ENCODE measurements at places on chromosomes 11 and 22.

DNA sequence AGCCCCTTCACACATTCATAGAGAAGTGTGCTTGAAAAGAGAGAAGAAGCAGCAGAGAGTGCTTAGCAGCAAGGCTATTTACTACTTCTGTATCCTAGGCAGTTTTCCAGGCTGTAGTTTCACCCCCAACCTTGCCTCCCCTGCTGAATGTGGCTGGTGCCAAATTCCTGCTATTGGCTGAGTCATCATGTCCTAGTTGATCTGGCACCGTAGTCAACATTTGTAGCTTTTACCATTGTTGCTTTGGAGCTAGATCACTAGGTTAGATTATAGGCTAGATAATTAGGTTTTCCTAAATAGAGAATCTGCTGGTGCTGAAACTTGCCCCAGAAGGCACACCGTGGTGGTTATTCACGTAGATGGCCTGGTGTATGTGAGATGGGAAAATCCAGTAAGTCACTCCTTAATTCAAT is 32.7 kb downstream of the ARHGAP42 start:
- no peak for DNase-seq

DNA sequence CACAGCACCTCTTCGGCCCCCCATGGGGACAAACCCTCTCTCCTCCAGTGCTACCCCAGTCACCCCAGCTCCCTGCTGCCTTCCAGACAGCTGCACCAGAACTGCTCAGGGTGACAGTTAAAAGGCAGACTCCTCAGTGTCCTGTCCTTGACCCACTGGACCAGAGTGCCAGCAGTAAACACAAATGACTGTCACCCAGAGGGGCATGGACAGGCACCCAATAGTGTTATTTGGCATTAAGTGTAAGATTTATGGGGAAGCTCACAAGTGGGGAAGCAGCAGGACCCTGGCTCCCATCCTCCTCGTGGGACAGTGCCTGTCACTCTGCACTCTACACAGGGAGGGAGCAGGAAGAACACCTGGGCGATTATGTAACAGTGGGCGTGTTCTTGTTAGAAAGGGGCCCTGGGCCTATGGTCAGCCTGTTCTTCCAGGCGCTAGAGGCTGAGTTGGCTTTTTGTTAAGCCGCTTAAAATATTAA is 5.0 kb downstream of the RPS19BP1 start:
- DNase-seq = no peak

- no peak for DNase-seq
Observed at GRCh38 chr22:24989541-24989951, 37.0 kb downstream of the KIAA1671 start.

GRCh38 chr11:129045150-129045549 is 102.5 kb upstream of the TP53AIP1 start:
- no peak for DNase-seq

DNA sequence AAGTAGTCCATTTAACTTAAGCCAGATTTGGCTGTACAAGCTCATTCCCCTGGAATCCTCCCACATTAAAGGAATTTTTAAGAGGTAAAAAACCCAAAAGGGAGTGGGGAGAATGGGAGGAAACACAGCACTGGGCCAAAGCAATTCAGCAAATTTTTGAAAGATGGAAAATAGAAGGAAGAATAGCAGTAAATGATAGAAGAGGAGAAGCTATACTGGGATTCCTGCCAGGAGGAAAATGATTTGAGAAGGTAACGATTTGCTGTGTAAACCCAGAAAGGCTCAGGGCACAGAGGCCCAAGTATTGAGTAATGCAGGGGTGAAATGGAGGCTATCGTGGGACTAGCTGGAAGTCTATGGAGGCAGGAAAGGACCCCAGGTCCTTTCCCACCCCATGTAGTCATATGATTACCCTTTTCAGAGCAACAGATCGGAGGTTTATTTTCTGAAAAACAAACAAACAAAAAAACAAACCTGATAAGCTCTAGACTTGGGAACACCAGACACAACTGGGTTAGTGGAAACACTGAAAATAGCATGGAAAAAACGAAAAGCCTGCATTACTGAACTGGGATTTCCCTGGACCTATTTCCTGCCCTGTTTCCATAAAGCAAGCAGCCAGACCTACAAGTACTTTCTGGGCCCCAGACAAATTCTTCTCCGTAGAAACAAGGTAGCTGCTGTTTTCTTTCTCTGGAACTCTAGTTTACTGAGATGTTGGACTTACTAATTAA is 140.0 kb downstream of the SWAP70 start:
- no peak for DNase-seq

GRCh38 chr11:5938603-5938965 is 3.5 kb upstream of the OR56A3 start:
- DNase-seq = no peak

- no peak for DNase-seq
Observed at GRCh38 chr22:39422721-39423120, 23.1 kb downstream of the TAB1 start.

- no peak for DNase-seq
Observed at GRCh38 chr11:110716361-110716760, 4.1 kb upstream of the ARHGAP20 start.

- no peak for DNase-seq
Observed at GRCh38 chr22:39773976-39774539, 119.5 kb downstream of the ENTHD1 start.

DNA sequence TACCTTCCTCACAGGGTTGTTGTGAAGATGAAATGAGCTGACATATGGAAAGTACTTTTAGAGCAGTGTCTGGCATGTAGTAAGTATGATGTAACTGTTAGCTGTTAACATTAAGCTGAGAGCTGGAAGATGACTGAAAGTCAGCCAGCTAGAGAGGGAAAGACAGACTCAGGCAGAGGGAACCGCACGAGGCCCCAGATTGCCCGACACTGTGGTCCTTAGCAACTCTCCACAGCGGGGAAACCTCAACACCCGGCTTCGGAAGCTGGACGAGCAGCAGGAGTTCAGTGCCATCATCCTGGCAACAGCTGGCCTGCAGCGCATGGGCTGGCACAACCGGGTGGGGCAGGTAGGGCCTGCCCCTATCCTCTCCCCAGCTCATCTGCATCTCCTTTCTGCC is 6.5 kb downstream of the HMBS start:
- DNase-seq = no peak

DNA sequence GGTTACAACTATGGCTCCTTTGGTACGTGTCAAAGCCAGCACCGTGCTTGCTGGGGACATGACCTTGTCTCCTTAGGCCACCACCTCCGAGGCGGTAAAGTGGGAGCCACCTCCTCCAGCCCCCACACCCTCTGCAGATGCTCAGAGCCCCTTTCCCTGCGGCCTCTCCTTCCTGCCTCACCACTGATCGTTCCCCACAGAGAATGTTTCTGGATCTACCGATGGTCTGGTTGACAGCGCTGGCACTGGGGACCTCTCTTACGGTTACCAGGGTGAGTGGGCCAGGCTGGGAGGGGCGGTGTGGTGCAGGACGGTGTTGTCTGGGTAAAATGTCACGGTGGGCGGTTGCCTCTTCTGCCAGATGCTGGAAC is 8.9 kb downstream of the SIDT2 start:
- DNase-seq = no peak

DNA sequence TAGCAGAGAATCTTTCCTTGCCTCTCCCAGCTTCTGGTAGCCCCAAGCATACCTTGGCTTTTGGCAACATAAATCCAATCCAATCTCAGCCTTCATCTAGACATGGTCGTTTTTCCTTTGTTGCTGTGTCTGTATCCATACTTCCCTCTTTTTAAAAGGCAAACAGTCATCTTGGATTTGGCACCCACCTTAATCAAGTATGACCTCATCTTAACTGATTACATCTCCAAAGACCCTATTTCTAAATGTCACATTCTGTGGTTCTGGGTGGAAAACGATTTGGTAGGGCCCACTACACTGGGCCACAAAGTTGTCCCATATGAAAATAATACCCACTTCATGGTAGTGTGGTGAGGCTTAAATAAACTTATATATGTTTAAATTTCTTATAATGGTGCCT is 852 bp downstream of the BUD13 start:
- no peak for DNase-seq

DNA sequence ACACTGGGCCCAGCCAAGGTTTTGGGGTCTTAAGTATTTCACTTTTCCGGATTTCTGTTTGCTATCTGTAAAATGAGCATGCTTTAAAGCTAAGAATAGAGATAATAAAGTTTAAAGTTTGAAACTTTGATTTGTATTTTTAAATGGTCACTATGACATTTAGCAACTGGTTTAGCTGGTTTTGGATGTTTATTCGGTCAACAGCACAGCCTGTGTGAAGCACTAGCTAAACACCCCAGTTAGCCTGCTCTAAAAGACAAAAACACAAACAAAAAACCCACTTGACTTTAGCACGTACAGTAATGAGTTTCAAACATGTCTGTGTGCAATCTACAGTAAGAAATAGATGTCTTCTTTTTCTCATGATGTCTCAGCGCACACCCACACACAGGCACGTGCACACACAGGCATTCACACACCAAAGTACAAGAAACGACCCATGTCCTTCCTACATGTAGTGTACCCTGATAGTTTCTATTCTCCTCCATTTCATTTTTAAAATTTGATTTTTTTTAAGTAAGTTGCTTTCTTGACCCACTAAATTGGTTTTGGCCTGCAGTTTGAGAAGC is 29.4 kb downstream of the SLC1A2 start:
- no peak for DNase-seq

DNA sequence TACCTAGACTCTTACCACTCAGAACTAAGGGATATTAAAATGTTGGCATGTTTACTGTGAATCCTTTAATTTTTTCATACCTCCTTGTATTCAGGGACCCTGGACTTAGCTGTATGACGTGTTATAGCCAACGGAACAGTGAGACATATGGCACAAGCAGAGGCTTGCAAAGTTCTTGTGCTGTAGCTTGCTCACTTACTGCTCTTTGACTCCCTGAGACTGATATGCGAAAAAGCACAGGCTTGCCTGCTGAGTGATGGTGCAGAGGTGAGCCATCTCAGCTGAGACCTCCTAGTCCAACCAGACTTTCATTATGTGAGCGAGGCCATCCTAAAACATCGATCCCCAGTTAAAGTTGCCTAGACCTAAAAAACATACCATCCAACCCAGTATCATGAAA is 811.0 kb downstream of the METTL15 start:
- no peak for DNase-seq

- DNase-seq = no peak
Observed at GRCh38 chr11:98090861-98091505, 929.8 kb upstream of the CNTN5 start.

DNA sequence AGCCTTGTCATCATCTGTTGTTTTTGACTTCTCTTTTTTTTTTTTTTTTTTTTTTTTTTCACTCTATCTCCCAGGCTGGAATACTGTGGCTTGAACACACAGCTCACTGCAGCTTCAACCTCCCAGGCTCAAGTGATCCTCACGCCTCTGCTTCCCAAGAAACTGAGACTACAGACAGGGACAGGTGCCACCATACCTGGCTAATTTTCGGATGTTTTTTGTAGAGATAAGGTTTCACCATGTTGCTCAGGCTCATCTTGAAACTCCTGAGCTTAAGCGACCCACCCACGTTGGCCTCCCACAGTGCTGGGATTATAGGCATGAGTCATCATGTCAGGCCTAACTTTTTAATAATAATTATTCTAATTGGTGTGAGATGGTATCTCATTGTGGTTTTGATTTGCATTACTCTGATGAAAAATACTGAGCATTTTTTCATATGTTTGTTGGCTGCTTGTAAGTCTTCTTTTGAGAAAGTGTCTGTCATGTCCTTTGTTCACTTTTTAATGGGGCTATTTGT is 51.3 kb upstream of the OR9G4 start:
- DNase-seq = no peak

All from NCI-H1694 (cell line).